ENCODE measurements at places on chromosomes 2 and 18.
A peak's percentile ranks its signal among the peaks of the same experiment; 100 is the strongest.

DNA sequence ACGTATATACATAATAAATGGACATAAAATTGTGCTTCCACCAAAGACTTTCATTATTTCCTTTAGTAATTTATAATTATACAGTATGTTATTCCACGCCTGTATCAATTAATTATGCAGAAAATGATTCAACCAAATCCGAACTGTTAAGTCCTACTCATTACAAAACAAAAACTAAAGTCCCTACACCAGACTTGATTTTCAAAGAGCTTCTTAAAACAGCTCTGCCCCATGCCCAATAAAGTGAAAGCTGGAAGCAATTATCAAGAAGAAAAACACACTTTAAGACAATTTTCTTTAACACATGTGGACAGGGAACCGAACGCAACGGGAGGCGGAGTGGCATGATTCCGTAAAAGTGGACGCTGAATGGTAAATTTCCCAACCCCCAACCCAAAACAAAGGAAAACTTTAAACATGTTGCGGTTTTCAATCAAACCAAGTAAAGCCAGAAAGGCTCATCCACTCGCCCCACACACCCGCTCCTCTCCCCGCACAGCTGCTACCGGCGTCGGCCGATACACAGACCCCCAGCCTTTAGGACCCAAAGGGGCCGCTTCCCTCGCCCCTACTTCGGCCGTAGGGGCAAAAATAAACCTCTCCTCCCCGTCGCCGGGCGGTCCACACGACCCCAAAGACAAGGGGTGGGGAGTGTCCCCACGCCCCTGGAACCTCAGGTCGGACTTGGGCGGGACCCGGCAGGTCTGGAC lies 705 bp downstream of the YES1 start:
- no peak for DNase-seq

- no peak for DNase-seq
These were observed 49.4 kb downstream of the LONRF2 start for GRCh38 chr2:100272841-100273329.

DNA sequence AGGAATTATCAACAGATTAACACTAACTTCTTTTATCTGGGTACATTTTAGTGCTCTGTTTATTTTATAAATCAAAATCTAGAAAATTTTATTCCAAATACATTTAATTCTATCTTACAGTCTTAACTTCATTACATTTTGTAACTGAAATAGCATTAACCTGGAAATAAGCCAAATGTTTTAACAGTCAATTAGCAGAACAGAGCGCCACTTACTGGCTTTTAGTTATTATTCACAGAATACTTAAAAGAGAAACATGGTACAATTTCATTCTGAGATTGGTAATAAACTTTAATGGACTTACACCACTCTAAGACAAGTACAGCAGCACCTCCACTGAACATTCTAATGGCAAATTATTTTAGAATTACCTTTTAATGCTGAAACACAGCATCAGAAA lies 38.6 kb downstream of the SS18 start:
- DNase-seq = no peak

DNA sequence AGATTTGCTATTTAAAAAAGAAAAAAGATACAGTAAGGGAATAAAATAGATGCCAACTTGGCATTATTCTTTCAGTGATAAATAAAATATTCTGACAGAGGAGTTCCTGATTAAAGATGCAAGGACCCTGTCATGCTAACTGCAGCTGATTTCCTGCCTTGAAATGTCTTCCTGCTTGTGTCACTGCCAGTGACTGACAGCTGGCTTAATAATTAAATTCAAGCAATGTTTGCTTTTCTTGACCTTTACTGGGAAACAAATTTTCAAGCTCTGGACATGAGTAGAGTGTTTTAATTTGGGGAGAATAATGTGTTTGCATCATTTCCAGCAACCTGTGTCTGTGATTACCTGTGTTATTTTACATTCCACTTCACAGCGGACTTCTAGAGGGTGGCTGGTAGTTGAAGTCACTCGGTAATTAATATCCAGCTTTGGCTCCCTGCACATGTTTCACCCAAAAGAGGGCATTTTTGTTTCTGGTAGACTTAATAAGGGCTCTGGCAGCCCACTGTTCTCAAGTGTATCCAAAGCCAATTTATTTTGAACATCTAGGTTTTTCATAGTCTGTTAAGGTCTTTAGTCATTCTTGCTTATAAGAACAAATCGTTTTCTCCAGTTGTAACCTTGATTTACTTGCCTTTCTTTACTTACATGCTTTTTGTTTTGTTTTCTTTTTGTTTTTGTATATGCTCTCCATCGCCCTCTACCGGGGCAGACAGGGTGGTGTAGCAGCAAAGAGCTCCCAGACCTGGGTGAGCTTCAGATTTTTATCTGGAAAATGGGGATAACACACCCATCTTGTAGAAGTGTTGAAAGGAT lies 48.5 kb upstream of the PROKR1 start:
- no peak for DNase-seq

GRCh38 chr2:200425026-200425821 lies 84.6 kb downstream of the KCTD18 start:
- DNase-seq = no peak

GRCh38 chr2:180925700-180926099 lies 54.7 kb upstream of the UBE2E3 start:
- no peak for DNase-seq

DNA sequence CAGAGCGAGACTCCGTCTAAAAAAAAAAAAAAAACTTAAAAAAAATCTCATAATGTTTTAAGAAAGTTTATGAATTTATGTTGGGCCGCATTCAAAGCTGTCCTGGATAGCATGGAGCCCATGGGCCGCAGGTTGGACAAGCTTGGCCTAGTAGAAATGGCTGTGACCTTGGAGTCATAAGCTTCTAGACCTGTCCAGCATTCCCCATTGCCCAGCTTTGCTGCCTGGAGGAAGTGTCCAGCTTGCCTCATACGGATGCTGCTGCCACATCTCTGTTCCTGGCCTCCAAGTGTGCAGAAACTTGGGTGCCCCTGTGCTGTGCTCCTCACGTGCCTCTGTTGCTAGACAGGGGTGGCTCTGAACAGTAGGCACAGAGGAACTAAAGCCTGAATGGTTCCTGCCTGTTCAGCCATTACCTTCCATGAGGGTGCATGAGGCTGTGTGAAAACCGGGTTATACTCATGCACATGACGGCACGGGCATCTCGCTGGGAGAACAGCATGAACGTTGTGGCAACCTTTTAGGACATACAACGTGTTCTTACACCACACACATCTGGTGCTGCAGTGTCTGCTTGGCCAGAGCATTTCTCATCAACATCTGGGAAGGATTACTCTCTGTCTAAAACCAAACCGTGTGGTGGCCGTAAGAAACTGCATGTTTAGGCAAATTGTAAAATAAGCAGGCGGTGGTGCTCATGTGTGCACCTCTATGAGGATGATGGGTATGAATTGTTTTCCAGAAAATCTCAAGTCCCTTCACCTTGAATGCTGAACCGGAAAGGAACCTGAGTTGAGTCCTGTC lies 38.2 kb downstream of the FHOD3 start:
- no peak for DNase-seq

GRCh38 chr18:67553437-67553836 lies 36.9 kb upstream of the DSEL start:
- no peak for DNase-seq

GRCh38 chr18:54558609-54559585 lies 32.1 kb upstream of the DYNAP start:
- DNase-seq = no peak

GRCh38 chr2:96174251-96175144 lies 29.3 kb upstream of the DUSP2 start:
- DNase-seq = peak; percentile 68

GRCh38 chr2:196555726-196556125 lies 83.8 kb upstream of the CCDC150 start:
- DNase-seq = no peak

DNA sequence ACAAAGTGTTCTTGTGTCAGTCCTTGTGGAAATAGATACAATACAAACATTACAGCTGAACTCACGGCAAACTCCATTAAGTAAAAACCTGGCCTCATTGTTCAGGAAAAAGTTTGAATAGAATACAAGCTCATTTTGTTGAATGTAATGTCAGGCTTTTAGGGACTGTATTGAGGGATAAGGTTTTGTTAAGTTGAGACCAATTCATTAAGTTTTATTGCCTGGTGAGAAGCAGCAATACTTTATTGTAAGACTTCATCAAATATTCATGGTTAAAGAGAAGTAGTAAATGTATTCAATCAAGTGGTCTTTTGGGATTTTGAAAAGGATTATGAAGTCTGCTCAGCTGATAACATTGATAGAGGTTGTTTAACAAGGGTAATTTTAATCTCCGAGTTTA lies 35.4 kb upstream of the METAP1D start:
- no peak for DNase-seq

- no peak for DNase-seq
These were observed 38.0 kb upstream of the ACVR2A start for GRCh38 chr2:147806846-147807245.

DNA sequence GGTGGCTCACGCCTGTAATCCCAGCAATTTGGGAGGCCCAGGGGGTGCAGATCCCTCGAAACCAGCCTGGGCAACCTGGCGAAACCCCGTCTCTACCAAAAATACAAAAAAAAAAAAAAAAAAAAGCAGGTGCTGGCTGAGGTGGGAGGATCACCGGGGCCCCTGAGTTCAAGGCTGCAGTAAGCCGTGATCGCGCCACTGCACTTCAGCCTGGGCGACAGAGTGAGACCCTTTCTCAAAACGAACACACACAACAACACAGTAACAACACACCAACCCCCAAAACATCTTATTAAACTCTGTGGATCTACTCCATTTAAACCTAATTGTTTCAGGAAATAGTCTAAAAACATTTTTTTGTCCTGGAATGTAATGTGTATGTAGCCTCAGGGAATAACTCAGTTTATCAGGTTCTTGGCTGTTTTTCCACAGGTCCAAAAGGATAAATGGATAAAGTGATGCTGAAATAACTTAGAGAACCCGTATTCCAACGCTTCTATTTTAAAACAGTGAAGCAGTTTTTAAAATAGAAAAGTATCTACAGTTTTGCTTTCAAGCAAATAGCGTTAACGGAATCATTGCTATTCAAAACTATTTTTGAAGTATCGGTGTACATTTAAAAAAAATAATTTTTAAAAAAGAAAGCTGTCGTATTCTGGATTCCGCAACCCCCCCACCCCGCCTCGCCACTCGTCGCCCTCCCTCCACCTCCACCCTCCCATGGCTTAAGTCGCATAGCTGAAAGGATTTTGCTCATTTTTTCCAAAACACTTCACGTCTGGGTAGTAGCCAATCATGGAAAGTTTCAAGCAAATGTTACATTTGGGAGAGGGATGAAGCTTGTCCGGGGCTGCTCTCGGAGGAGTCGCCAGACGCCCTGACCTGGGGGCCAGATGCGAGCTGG lies 895 bp upstream of the GLS start:
- DNase-seq = no peak

- no peak for DNase-seq
These were observed 494.8 kb upstream of the HS6ST1 start for GRCh38 chr2:128813352-128814034.

DNA sequence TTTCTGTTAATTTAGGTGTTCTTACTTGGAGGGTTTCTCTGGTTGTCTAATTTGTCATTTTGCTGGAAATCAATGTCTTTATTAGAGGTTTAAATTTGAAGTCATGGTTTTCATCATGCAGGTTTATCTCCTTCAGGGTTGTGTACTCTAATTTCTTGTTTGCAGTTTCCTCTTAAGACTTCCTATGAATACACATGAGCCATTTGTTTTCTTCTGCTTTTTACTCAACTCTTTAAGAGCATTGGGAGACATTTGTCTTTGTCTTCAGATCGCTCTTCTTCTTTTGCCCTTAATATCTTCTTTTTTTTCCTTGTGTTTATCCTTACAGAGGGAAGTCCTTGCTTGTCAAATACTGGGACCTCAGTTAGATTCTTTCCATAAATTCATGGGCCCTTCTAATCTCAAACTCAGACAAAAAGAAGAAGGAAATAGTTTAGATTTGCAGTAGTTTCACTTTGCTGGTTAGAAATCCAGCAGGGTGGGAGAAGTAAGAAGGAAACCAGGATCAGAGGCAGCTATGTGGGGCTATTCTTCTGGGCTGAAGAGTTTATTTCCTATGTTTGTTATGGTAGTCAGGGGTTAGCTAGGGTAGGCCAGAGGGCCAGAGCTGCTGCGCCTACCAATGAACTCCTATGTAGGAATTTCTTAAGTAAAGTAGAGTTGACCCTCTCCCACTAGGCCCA lies 176.6 kb downstream of the DYSF start:
- DNase-seq = no peak

- DNase-seq = no peak
These were observed 34.1 kb downstream of the ODC1 start for GRCh38 chr2:10413991-10414451.

Measured in putamen (tissue), 1 donor.